ENCODE measurements at places on chromosomes 16 and 17.

- no peak for DNase-seq
These were observed 158.3 kb upstream of the NOL11 start for GRCh38 chr17:67559381-67559966.

DNA sequence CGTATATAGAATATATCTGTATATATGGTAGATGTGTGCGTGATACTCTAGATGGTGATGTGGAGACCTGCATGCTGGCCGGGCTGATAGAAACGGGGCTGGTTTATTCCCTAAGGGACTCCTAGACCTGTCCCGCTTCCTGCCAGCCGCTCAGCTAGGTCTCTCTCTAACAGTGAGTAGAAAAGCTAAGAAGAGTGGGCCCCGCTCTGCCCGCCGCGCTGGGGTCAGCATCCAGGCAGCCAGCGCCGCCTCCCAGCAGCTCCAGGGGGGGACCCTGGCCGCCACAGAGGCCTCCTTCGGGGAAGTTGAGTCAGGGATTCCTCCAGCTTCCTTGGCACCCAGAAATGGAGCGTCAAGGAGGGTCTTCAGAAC is 9.4 kb downstream of the CYGB start:
- peak; percentile 28 for DNase-seq

DNA sequence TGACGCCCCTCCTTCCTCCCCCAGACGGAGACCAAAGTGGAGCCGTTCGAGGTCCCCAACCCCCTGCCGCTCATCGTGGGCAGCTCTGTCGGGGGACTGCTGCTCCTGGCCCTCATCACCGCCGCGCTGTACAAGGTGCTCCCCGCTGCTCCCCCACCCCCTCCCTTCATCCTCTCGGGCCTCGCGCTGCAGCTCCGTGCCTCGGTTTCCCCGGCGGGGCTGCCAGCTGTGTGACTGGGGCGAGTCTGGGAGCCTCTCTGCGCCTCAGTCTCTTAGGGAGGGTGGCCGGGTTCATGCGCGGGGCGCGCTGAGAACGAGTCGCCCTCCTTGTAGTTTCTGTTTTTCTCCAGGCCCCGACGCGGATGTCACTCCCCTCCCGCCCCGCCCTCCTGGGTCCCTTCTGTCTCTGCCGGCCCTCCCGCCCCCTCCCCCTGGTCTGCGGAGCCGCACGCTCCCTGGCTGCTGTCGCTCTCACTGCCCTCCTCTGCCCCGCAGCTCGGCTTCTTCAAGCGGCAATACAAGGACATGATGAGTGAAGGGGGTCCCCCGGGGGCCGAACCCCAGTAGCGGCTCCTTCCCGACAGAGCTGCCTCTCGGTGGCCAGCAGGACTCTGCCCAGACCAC is 23.7 kb upstream of the ITGAX start:
- DNase-seq = no peak

DNA sequence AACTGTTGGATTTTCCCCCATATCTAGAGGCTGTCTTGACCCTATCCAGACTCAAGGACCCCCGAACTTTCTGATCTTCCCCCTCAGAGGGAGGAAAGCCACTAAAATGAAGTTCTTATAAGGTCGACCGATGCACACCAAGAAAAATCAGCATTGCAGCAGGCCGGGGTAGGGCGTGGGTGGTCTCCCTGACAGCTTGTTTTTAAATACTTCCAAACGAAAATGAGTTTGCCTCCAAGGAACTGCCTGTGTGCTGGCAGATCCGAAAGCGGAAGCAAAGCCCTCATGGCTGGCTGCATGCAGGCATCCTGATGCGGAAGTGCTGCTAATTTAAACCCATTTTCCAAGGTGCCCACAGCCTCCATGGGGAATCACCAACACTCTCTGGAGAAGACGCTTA is 374.3 kb upstream of the XYLT1 start:
- DNase-seq = no peak

- no peak for DNase-seq
These were observed 217.3 kb upstream of the IRX3 start for GRCh38 chr16:54503856-54504219.

DNA sequence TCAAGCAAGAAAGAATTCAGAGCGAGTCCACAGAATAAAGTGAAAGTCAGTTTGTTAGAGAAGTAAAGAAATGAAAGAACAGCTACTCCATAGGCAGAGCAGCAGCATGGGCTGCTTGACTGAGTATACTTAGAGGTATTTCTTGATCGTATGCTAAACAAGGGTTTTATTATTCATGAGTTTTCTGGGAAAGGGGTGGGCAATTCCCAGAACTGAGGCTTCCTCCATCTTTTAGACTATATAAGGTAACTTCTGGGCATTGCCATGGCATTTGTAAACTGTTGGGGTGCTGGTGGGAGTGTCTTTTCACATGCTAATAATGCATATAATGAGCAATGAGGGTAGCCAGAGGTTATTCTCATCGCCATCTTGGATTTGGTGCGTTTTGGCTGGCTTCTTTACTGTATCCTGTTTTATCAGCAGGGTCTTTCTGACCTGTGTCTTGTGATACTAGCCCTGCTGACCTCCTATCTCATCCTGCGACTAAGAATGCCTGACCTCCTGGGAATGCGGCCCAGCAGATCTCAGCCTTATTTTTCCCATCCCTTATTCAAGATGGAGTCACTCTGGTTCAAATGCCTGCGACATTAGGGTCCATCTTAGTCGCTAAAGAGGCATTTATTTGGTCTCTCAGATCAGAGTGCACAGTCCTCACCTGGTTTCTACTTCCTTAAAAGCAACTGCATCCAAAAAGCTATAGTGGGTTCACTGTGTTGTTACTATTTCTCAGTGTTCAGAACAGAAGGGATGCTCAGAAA is 100.6 kb upstream of the CACNG5 start:
- DNase-seq = no peak

DNA sequence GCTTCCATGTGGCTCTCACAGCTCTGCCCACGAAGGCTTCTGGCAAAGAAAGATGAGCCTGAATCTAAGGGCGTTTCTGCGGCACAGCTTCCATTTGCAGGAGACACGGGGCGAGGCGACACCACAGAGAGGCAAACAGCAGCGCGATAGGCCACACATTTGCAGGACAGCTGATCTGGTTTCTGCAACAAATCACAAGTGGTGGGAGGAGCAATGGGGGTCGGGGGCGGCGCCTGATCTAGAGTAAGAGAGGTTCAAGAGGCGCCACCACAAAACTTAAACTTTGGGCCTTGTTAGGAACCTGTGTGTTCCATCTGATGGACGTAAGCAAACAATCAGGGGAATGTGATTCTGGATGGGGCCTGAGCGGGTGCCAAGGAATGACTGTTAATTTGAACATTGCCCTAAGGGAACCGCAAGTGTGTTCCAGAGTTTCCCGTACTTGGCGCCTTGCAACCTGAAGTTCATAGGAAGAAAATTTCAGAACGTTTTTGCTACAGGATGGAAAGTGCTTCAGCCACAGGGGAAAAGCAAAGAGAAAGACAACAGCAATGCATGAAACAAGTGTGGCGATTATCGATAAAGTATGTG is 18.9 kb upstream of the ENPP7 start:
- no peak for DNase-seq

DNA sequence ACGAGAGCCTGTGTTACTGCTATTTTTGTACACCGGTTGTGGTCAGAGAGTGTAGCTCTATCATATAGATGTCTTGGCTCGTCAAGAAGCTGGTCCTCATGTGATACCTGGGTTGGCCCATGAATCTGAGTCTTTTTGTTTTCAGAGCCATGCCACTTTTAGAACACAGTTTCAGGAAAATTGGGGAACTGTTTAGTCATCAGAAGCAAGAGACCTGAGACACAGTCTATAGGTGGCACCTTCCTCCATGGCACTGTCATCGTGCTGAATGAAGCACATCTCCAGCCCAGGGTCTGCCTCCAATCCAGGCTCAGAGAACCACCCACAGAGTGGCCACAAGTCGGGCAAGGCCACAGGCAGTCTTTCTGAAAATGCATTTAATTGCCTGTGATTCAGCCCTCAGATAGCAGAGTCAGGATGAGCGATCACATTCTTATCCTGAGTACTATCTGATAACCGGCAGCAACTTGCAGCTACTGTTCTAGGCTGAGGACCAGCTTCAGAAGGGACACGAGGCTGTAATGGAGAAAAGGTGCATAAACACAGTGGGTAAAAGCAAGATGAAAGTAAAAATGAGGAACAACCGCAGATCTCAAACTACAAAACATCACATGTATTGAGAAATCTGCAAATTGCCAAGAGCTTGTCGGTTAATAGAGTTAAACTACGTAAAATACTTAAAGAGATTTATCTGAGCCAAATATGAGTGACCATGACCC is 14.2 kb upstream of the HAPSTR1 start:
- DNase-seq = no peak

GRCh38 chr17:71634376-71634775 is 486.4 kb upstream of the SOX9 start:
- DNase-seq = no peak

DNA sequence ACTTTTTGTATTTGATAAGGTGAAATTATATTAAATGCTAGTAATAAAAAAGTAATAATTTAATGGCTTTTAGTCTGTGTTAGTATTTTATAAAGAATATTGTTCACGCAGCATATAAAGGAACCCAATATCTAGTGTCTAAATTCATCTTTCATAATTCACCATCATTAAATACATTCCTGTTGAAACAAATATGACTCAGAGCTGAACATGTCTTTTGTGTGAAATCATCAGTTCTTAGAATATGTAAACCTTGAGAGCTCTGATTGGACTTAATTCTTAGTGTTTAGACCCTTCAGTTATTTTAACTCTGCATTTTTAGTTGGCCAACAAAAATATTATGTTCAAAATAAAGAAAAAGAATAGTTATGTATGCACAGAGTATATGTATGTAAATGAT is 71.8 kb downstream of the ABHD15 start:
- DNase-seq = no peak

- no peak for DNase-seq
These were observed 14.4 kb downstream of the CUEDC1 start for GRCh38 chr17:57940653-57941329.

DNA sequence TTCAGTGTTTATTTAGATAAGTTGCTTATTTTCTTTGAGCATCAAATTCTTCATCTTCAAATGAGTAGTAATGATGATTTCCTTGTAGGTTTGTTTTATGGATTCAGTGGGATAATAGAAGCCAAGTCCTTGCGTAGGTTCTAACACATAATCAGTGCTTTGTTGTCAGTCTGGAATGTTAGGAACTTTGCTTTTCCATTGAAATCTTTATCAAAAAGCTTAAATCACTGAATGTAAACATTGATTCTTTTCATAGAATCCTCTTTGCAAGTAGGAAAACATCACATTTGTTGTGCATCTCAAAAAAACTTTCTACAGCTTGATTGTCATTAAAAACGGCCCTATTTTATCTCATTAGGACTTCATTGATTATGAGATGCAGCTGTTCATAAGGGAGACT is 490.3 kb upstream of the GOT2 start:
- no peak for DNase-seq

GRCh38 chr16:11800382-11800718 is 3.3 kb upstream of the ZC3H7A start:
- DNase-seq = no peak

- peak; percentile 92 for DNase-seq
These were observed 192.4 kb upstream of the GSE1 start for GRCh38 chr16:85420501-85421337.

Data from GM12892 (cell line).